ENCODE measurements at places on chromosomes 1 and 21.

DNA sequence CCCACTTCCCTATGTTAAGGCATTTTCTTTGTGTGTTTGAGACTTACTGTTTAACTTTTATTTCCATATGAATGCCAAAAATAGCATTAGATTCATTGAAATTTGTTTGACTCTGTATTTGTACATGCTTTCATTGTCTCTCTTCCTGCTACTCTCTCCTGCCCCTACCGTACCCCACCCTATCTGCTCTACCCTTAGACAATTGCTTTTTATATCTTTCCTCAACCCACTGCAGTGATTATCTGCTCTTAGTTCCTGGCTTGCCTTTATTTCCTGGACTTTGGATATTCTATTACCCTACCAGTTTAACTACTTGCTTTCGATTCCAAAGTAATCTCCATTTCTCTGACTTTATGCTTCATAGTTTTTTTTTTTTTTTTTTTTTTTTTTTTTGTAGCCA is 10.5 kb downstream of the RAVER2 start:
- DNase-seq, result no peak

DNA sequence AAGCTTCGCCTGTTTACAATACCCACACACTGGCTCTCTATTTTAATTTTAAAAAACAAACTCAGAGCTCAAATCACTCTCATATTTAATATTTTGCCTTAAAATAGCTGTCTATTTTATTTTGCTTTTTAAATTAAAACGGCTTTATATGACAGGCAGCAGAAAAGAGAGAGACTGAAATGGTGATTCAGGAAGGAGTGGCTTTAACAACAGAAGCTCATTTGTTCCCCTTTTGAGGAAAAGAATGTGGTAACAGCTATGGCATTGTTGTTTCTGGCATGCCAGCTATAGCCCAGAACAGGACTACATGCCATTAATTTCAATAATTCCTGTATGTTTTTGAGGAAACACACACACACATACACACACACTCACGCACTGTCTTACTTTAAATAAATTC is 234.2 kb upstream of the PTBP2 start:
- no peak for DNase-seq

DNA sequence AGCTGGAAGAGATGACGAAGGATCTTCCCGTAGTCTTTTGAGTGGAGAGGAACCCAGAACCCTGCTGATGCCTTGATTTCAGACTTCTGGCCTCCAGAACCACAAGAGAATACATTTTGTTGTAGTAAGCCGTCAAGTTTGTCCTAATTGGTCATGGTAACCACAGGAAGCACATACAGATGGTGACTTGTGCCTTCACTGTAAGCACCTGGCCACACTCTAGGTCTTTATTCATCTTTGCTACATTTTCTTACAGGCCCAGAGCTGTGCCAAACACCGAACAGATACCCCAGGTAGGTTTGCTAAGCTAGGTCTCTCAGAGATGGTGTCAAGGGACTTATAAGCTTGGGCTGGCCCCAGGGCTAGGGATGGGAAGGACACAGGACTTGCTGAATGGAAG is 4.8 kb downstream of the DHRS3 start:
- no peak for DNase-seq

DNA sequence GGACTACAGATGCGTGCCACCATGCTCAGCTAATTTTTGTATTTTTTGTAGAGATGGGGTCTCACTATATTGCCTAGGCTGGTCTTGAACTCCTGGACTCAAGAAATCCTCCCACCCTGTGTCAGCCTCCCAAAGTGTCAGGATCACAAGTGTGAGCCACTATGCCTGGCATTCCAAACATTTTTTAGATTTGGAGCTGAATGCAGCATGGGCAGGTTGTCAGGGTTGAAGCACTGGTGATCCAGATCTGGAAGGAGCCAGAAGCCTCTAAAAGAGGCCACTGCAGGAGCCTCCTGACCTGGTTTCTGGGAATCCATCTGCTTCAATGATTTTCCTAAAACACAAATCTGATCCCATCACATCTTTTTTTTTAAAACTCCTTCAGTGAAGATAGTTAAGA is 1.8 kb upstream of the CTPS1 start:
- no peak for DNase-seq

- DNase-seq, result no peak
Measured at GRCh38 chr1:77350012-77350770, 68.4 kb downstream of the AK5 start.

Data from activated CD4-positive, CD25-positive, alpha-beta regulatory T cell (primary cell).